T-helper 17 cell (primary cell): ENCODE measurements at places on chromosomes 13 and 19. TPM values are rescaled to one million over a fixed set of nuclear protein-coding genes. Genes with fewer than 3 reads are reported as not detected.

GRCh38 chr19:10420444-10421239 is at the start of gene PDE4A:
Gene PDE4A, plus strand, starts transcription at chr19:10420538. Its CDS starts 227 bp downstream, at chr19:10420765.
- H3K27ac ChIP-seq, result peak within 1 kb of the TSS; percentile 83
- H3K27me3 ChIP-seq, result peaks cover 39% of the 10 kb centered on the region
- H3K4me1 ChIP-seq, result peaks cover 49% of the 10 kb centered on the region
- H3K36me3 ChIP-seq, result peaks cover 6% of the 10 kb centered on the region

The UGGT2 gene
- total RNA-seq, result 0.50 TPM

DNA sequence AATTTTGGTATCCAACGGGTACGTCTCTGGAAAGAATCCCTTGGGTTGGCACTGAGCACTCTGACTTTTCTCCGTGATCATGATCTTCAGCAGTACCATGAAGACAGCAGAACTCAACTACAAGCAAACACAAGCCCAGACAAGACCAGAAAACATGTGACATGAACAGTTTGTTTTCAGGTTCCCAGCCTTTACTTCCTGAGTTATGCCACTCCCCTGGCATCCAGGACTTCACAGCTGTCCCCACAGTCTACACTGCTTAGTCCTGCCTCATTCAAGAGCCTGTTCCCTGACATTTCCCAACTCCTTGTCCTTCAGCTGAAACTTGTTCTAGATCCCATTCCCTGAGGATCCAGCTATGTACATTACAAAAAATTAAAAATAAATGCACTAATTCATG is 4.9 kb upstream of the N4BP2L1 start:
- DNase-seq, result no peak
- H3K4me1 ChIP-seq, result peaks cover 12% of the 10 kb centered on the region
- H3K27ac ChIP-seq, result no peak overlapping the region
- peaks cover 2% of the 10 kb centered on the region for H3K36me3 ChIP-seq
- no peaks in the 10 kb centered on the region for H3K27me3 ChIP-seq

The SHISA7 gene
- not detected for total RNA-seq

DNA sequence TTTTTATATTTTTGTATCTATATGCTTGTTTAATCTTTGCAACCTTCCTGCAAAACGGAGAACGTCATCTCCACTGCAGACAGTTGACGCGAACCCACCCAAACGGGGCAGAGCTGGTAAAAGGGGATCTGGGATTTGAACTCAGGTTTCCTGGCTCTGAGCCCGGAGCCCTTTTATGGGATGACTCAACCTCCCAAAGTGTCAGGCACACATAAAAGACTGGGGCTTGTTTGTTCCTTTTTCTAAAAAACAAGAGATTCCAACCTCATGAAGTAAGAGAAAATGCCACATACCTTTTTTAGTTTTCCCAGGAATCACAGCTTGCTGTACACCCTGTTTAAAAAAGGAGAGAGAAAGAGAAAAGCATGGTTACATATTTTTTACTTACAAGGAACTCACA is 78.9 kb downstream of the GADD45B start:
- no peaks in the 10 kb centered on the region for H3K27me3 ChIP-seq
- H3K4me3 ChIP-seq, result no peak overlapping the region
- H3K36me3 ChIP-seq, result no peaks in the 10 kb centered on the region
- H3K4me1 ChIP-seq, result peaks cover 15% of the 10 kb centered on the region
- H3K27ac ChIP-seq, result no peak overlapping the region

DNA sequence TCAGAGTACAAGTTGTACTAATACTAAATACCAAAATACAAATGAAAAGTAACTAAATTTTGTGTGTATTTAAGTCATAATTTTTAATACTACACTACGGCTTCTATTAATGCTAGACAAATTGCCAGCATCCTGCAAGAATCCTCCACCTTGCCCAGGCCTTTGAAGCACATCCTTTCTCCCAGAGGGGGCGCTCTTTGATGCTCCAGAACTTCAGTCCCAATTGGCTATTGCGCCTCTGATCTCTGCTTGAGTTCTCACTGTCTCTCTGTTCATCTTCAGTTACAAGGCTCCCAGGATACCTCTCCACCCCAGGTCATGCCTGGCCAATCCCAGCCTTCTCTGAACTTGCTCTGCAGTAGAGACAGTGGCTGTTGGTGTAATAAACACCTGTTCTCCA is 141.0 kb downstream of the DCLK1 start:
- H3K27ac ChIP-seq, result no peak overlapping the region
- no peaks in the 10 kb centered on the region for H3K36me3 ChIP-seq
- no peak for DNase-seq
- H3K4me1 ChIP-seq, result no peaks in the 10 kb centered on the region

GRCh38 chr19:13149628-13150186 is 468 bp downstream of the STX10 start:
- no peaks in the 10 kb centered on the region for H3K27me3 ChIP-seq
- H3K36me3 ChIP-seq, result peaks cover 8% of the 10 kb centered on the region
- DNase-seq, result no peak
- H3K4me1 ChIP-seq, result peaks cover 40% of the 10 kb centered on the region
- peak overlapping the region; percentile 97 for H3K27ac ChIP-seq

GRCh38 chr19:1942078-1942933 is 1.3 kb downstream of the CSNK1G2 start:
- peak; percentile 81 for DNase-seq
- H3K36me3 ChIP-seq, result peaks cover 4% of the 10 kb centered on the region
- peak overlapping the region; percentile 97 for H3K4me3 ChIP-seq
- peaks cover 24% of the 10 kb centered on the region for H3K4me1 ChIP-seq
- H3K27ac ChIP-seq, result peak overlapping the region; percentile 95

The CBY2 gene
- not detected for total RNA-seq

DNA sequence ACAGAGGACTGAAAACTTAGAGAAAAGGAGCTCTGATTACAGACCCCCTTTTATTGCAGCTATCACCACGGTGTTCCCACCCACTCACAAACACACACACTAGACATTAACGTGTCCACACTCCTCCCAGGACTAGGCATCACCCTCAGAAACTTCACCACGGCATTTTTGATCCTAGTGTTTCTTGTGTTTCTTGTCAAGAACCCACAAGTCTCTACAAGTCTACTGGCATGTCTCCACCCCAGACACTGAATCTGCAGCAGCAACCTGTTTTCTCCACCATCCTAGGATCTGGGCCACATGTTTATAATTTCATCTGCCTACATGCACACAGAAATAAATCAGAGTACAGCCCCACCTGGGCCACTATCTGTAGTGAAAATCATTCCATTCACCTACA is 4.3 kb downstream of the ZNF486 start:
- peaks cover 5% of the 10 kb centered on the region for H3K36me3 ChIP-seq
- peaks cover 7% of the 10 kb centered on the region for H3K4me1 ChIP-seq
- no peak for DNase-seq
- peak overlapping the region; percentile 8 for H3K4me3 ChIP-seq
- no peak overlapping the region for H3K27ac ChIP-seq

GRCh38 chr19:48186015-48186414 is 15.5 kb downstream of the ZSWIM9 start:
- no peak for DNase-seq
- no peak overlapping the region for H3K4me3 ChIP-seq
- H3K36me3 ChIP-seq, result peaks cover 4% of the 10 kb centered on the region
- no peak overlapping the region for H3K27ac ChIP-seq
- no peaks in the 10 kb centered on the region for H3K27me3 ChIP-seq
- peaks cover 4% of the 10 kb centered on the region for H3K4me1 ChIP-seq

- DNase-seq, result no peak
- H3K4me3 ChIP-seq, result no peak overlapping the region
- no peak overlapping the region for H3K27ac ChIP-seq
- no peaks in the 10 kb centered on the region for H3K27me3 ChIP-seq
- H3K36me3 ChIP-seq, result no peaks in the 10 kb centered on the region
These were observed 117.2 kb upstream of the MAB21L1 start for GRCh38 chr13:35593651-35594050.

DNA sequence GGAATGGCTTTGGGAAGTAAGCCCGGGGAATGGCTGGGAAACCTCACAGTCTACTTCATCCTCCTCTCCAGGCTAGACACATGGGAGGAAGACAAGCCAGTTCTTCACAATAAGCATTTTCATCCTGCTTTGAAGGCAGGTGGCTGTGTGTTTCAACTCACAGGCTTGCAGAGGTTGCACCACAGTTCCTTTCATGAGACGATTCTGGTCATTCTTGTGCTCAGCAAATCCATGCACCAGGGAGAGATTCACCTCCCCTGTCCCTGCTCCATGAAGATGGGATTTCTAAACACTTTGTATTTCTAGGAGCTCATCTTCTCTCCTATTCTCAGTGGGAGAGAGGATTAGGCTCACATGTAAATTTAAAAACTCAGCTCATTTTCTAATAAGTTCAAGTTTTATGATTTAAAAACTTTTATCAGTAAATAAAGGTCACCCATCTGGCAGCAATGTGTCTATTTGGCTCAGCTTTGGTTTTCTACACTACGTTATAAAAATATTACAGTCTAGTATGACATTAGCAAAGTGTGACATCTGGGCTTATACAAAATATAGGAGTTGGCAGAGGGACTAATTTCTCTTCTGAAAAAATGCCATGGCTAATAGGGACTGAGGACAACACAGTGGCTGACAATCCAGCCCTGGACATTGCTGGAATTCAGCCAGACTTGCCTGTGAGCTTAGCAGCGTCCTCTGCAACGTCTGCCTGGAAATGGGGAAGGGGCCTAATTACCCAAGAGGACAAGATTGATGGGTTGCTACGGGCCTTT is 283.2 kb upstream of the SLC10A2 start:
- H3K4me3 ChIP-seq, result no peak overlapping the region
- no peak overlapping the region for H3K27ac ChIP-seq
- H3K36me3 ChIP-seq, result no peaks in the 10 kb centered on the region
- DNase-seq, result no peak
- no peaks in the 10 kb centered on the region for H3K4me1 ChIP-seq

DNA sequence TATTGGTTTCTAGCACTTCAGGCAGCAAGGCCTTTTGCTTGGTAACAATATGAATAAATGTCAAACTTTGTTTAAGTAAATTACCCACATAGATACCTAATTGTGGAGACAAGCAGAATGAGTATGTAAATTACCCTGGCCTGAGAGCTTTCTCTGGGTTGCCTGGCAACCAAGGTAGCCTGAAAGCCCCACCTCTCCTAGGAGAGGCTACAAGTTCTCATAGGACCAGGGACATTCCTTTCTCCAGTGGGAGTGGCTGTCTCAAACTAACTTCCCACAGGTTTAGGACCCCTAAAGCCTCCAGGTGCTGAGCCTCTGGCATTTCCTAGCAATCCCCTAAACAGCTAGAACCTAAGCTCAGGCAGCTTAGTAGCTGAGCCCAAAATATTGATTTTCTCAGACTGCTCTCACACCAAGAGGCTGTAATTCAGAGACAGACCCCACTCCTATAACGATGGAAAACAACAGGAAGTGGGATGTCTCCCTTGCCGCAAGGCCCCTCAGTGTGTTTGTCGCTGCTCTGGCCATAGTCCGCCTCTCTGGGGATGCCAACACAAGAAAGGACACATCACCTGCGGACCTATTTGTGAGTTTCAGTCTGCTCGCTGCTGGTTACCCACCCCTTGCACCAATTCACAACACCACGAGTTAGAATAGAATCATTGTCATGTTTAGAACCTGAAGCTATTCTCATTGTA is 207.3 kb downstream of the DLEU7 start:
- no peak for DNase-seq
- H3K27ac ChIP-seq, result no peak overlapping the region
- H3K4me1 ChIP-seq, result no peaks in the 10 kb centered on the region

GRCh38 chr13:81874253-81874652 is 1533.3 kb upstream of the SPRY2 start:
- DNase-seq, result no peak
- H3K27me3 ChIP-seq, result no peaks in the 10 kb centered on the region
- no peaks in the 10 kb centered on the region for H3K4me1 ChIP-seq
- H3K27ac ChIP-seq, result no peak overlapping the region

GRCh38 chr13:40920826-40921225 is 98.3 kb downstream of the ELF1 start:
- no peak for DNase-seq
- peak overlapping the region; percentile 97 for H3K27ac ChIP-seq
- H3K27me3 ChIP-seq, result no peaks in the 10 kb centered on the region
- peaks cover 26% of the 10 kb centered on the region for H3K4me1 ChIP-seq
- peaks cover 4% of the 10 kb centered on the region for H3K36me3 ChIP-seq

DNA sequence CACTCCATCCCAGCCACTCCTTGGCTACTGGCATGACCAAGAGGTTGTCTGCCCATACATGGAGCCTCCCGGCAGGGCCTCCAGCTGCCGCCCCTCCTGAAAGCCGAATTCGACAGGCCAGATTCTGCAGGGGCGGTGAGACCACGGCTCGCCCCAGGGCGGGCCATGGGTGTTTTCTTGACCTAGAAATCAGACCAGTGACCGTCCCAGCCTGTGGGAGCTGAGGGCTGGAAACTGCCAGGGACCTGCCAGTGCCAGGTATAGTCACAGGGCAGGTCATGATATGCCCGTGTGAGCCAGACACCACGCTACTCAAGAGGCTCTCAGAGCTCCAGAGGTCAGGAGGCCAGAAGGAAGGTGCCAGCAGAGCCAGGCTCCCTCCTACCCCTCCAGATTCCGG is 16.8 kb downstream of the DAPK3 start:
- no peak overlapping the region for H3K4me3 ChIP-seq
- H3K36me3 ChIP-seq, result no peaks in the 10 kb centered on the region
- H3K27ac ChIP-seq, result no peak overlapping the region
- no peak for DNase-seq

The FSTL3 gene
- 1.3 TPM for total RNA-seq

The ZSCAN22 gene
- 1.7 TPM for total RNA-seq

DNA sequence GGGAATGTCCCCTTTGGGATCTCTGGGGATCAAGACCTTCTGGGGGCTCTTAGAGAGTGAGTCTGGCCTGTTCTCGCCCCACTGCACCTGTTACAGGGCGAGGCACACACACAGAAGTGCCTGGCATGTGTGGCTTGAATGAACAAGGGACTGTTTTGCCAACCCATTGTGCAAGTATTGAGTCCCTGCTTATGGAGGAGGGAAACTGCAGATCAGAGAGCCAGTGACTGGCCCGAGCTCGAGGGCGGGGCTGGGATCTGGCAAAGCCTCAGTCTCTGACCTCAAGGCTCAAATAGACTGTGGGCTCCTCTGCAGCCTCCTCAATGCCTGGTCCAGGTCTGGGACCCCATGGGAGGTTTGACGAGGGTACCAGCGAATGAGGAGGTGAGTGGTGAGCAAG is 5.5 kb downstream of the RAVER1 start:
- no peak overlapping the region for H3K4me3 ChIP-seq
- no peak for DNase-seq
- no peak overlapping the region for H3K27ac ChIP-seq
- no peaks in the 10 kb centered on the region for H3K27me3 ChIP-seq
- peaks cover 10% of the 10 kb centered on the region for H3K4me1 ChIP-seq
- H3K36me3 ChIP-seq, result no peaks in the 10 kb centered on the region

DNA sequence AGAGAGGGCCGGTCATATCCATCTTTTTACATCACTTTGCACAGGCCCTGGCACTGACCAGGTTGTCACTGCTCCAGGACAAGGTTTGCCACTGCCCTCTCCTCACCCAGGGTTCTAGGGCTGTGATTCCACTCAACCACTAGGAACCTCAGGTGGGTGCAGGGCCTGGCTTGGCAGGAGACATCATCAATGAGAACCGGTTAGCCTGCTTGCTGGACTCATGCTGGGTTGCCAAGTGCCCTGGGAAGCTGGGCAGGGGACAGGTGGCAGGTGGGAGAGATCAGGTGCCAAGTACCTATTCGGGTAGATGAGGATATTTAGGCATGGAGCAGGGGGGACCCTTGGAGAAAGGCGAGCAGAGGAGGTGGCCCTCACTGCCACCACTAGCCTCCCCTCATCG is 4.2 kb upstream of the CERS4 start:
- H3K27me3 ChIP-seq, result no peaks in the 10 kb centered on the region
- DNase-seq, result no peak
- H3K4me3 ChIP-seq, result peak overlapping the region; percentile 19
- H3K27ac ChIP-seq, result no peak overlapping the region
- H3K36me3 ChIP-seq, result peaks cover 3% of the 10 kb centered on the region
